Activated naive CD8-positive, alpha-beta T cell treated with anti-CD3 and anti-CD28 coated beads, Interleukin-2, amount 10 ng/mL, durations not matched to agents 7 days and 5 days (primary cell): ENCODE measurements at places on chromosomes 5 and 9.

DNA sequence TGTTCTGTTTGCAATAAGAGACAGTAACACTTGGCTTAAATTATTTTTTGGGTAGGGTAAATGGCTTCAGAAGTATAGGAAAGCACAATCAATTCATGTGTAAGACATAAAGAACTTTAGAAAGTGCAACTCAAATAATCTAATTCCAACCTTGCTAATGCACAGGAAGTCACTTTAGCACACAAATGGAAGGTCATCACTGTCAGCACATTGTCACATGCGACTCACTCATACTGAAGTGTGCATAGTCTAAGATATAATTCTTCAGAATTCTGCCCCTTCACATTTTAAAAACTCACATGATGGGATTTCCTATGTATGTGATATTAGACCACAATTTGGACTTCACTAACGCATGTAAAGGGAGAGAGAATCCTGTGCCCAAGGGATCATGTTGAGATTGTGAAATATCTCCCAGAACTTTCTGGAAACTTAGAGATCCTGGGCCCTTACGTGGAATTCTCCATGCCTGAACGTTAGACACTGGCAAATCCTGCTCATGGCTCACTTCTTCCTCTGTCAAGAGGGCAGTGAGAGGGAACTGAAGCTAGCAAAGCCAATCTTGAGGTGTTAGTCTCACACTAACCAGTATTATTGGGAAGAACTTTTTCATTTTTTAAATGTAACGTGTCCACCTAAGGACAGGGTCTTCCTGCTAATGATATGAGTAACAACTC is 403.2 kb upstream of the PTGER4 start:
- DNase-seq = no peak

- no peak for DNase-seq
These were observed 8.3 kb downstream of the HDHD3 start for GRCh38 chr9:113368348-113368981.

DNA sequence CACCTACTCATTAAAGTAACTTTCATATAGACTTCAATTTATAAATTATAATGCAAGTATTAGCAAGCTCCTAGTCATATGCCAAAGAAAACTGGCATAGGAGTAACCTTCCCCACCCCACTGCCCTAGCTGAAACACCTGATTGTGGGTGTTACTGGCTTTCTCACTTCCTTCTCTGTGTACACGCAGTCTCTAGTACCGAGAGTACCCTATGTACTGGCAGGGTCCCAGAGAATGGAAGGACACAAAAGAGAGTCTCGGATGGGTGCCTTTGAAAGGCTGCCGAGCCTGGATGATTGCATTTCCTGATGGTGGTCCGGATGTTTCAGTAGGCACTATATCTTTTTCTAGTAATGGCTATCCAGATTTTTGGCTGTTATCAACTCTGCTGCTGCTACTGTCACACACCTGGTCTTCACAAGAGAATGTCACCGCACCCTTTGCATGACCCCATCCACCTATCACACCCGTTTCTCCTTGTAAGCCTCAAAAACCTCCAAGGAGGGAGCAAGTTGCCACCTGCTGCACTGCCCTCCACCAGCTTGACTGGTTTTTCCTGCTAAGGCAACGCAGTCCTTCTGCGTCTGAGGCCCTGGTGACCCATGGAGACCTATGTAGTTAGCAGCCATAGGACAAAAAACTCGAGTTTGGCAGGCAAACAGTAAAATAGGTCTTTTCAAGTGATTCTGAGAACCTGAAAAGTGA is 53.8 kb upstream of the CLINT1 start:
- DNase-seq = no peak

DNA sequence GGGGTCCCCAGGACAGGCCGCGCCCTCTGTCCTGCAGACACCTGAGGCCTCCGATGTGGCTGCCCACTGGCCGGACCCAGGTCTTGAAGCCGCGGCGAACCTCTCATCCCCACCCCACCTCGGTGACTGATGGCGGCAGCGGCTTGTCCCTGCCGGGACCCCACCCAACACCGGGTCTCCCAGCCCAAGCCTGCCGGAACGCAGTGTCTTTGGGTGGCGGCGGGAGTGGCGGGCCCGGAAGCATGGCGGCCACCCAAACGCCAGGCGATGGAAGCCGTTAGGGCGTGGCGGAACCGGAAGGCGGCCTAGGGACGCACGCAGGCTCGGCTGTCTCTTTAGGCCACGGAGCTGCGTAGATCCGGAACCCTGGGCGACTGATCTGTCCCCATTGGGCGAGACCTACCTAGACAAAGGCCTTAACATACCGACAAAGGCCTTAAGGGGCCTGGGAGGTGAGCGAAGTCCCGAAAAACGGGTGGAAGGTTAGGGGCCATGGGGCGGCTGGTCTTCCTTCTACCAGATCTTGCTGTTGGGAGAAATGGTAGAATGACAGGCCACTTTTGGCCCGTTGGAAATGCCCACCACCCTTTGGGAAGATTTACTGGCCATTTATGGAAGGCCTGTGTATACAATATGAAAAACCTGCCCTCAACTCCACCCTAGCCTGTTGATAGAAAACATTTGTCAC is 94.6 kb upstream of the SMC2 start:
- no peak for DNase-seq

DNA sequence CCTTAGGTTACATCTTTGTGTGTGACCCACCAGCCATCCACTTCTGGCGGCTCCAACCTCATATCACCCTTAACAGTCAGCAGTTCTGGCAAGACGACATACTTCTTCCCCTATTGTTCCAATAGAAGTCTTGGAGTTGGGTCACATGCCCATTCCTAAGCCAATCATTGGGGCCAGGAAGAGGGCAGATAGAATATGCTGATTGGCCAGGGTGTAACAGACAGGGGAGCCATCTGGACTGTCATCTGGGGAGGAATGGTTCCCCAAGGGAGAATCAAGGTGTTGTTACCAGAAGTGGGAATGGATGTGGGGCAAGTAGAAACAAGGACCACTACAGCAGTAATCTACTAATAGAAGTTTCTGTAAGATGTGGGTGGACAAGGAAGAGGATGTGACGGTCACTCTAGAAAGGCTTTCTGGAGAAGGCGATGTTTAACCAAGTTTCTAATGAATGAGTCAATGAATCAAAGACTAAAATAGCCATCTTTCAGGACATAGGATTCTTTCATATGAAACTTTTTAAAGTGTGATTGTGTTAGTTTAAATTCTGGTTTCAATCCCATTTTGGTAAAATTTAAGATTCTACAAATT is 200.4 kb downstream of the ARHGAP26 start:
- no peak for DNase-seq

DNA sequence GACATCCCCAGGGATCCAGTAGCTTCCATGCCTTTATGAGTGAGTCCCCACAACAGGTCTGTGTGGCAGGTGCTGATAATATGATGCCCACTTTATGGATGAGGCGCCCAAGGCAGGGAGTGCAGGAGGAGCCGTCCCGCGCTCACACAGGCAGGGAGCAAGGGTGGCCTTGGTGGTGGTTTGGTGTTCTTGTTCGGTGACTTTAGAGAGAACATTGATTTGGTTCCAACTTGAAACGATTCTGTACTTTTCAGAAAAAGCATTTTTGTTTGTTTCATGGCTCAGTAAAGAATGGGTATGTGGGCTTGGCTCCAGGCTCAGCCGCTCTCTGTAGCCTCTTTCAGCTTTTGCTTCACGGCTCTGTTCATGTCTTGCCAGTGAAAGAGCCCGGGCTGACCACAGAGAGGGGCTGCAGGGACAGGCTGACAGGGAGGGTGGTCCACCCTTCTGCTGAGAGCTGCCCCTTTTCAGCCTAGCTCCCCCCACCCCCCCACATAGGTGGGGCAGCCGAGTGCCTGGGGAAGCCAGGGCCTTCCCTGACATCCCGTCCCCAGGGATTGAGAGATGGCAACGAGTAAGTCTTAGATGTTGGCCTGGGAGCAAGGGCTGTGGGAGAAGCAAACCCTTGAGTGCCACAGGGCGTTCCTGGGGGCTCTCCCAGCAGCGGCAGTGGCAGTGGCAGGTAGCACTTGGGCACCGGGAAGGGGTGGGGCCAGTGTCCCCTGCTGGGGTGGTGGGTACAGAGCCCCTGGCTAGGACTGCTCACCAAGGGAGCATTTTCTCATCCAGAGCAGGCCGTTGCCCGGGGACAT is 28.0 kb downstream of the NCS1 start:
- no peak for DNase-seq

DNA sequence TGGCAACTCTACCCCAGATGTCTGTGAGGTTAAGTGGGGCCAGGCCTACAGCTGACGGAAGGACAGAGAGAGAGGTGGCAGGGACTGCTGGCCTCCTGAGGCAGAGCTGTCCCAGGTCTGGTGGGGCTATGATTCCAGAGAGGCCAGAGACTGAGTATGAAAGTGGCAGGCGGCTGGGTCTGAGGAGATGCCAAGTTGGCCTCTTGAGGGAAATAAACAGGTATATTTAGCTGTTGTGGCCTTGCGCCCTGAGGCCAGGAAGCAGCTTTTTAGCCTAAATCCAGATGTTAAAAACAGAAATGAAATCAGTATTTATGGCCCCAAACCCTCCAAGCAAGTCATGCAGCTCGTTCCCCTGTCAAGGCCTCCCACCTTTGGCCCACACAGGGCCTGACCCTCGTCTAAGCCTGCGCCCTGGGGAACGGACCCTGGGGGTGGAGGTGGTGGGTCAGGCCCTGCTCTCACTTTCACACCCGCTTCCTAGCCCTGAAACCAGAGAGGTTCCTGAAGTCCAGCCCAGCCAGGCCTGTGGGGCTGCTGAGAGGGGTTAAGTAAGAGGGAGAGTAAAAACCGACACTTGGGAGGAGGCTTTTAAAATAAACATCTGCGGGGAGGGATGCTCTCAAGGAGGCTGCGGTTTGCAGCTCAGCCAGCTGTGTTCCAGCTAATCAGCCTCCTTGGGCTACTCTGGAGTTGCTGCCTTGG is 18.7 kb downstream of the PCDHGC5 start:
- DNase-seq = no peak

- no peak for DNase-seq
These were observed 26.0 kb downstream of the EGFLAM start for GRCh38 chr5:38284384-38284783.

DNA sequence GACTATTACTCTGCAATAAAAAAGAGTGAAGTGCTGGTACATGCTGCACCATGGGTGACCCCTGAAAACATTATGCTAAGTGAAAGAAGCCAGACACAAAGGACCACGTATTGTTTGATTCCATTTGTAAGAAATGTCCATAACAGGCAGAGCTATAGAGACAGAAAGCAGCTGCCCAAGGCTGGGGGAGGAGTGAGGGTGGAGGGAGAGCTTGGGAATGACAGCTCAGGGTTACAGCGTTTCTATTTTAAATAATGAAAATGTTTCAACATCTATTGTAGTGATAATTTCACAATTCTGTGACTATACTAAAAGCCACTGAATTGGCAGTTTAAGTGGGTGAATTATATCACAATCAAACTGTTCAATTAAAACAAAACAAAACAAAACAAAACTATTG is 81.7 kb downstream of the MYO10 start:
- no peak for DNase-seq

DNA sequence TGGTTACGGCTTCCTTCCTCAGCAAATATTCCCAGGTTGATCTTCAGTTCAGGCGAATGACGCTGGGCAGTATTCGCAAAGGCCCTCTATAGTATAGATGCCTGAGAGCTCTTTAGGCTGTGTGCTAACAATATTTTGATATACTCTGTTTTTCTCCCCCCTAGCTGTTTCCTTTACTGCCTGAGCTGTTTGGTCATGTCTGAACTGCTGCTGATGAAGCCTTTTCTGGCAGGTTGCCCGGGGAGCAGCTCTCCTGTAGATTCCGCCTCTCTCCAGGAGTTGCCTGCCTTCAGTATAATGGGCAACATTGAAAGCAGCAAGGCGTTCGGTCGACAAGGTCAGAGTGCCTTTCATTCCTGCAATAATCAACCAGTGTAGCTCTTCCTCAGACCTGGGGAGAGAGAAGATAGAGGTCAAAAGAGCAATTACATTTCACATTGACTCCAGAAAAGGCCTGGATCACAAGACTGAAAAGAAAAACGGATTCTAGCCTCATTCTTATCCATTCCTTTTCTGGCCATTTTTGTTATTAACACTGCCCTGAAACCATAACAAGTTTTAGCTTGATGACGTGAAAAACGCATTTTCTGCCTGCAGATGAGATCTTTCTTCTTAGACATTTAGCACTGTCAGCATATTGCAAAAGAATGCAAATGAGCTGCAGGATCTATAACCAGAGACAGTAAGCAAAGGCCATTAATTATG is 60.1 kb upstream of the ZNF608 start:
- no peak for DNase-seq

DNA sequence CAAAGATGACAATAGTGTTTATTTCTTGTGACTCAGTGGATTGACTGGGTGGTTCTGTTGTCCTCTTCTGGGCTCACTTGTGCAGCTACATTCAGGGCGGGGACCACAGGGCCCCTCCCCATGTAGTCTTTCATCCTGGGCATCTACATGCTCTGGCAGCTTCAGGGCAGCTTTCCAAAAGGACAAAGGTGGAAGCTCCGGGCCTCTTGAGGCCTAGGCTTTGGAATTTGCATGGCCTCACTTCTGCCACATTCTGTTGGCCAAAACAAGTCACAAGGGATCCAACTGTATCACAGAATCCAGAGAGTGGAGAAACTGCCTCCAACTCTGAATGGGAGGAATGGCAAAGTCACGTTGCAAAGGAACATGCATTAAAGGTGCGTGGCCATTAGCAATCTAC is 64.3 kb downstream of the ARHGAP26 start:
- DNase-seq = no peak

- no peak for DNase-seq
These were observed 79.9 kb downstream of the ACTL7B start for GRCh38 chr9:108775901-108776306.

GRCh38 chr5:132086277-132086794 is 12.7 kb downstream of the CSF2 start:
- no peak for DNase-seq

DNA sequence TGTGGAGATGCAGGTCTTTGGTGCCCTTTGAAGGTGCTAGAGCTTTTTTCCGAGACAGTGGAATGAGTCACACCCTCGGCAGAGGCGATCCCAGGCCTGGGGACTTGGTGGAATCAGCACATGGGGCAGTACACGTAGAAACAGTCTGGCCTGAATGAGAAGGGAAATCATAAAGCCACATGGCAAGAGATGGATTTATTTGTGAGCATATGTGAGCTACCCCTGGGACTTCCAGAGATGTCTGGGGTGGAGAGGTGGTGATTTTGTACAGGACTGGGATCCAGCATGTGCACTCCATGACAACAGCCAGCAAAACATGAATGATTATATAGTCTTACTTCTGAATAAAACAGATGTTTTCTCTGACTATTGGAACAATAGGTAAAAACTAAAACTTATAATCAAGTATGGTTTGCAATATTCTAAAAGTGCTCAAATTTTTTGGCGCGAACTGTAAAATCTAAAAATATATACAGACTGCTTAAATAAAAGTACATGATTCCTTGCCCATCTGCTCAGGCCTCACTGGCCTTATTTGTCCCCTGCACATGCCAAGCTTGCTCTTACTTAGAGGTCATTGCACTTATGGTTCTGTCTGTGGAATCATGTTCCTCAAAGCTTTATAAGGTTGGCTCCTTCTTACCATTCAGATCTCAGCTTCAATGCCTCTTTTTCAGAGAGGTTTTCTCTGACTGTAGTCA is 54.7 kb upstream of the SMARCA2 start:
- DNase-seq = no peak

DNA sequence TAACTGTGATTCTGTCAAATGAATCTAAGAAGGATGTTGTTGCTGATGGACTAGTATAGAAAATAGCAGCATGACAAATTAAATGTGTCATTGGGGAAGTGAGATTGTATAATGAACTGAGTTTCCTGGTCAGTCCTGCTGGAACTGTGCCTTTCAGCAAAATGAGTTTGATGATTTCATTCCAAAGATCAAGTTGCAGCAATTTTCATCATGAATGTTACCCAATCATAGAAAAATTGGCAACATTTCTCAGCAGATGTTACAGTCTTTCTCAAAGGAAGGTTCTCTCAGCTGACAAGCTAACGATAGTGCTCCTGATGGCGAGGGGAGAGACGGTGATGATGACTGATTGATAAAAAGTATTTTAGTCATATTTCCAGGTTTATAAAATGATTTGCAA is 10.7 kb downstream of the PCDHAC2 start:
- DNase-seq = no peak
